ENCODE measurements at places on chromosomes 12 and 14. TPM values are rescaled to one million over a fixed set of nuclear protein-coding genes. Genes with fewer than 3 reads are reported as not detected.

Gene SERPINA10
- not detected for total RNA-seq

Gene APOF
- not detected for total RNA-seq

Gene PRH2
- total RNA-seq = 0.18 TPM

Gene TAS2R19
- total RNA-seq = 4.0 TPM

Gene BDKRB1
- total RNA-seq = 33.1 TPM

Gene ADCK1
- total RNA-seq = 4.4 TPM

Data from smooth muscle cell of bladder (primary cell).